ENCODE measurements at places on chromosomes 7 and 10.

- DNase-seq = no peak
Measured at GRCh38 chr7:124918662-124919061, 11.0 kb downstream of the POT1 start.

DNA sequence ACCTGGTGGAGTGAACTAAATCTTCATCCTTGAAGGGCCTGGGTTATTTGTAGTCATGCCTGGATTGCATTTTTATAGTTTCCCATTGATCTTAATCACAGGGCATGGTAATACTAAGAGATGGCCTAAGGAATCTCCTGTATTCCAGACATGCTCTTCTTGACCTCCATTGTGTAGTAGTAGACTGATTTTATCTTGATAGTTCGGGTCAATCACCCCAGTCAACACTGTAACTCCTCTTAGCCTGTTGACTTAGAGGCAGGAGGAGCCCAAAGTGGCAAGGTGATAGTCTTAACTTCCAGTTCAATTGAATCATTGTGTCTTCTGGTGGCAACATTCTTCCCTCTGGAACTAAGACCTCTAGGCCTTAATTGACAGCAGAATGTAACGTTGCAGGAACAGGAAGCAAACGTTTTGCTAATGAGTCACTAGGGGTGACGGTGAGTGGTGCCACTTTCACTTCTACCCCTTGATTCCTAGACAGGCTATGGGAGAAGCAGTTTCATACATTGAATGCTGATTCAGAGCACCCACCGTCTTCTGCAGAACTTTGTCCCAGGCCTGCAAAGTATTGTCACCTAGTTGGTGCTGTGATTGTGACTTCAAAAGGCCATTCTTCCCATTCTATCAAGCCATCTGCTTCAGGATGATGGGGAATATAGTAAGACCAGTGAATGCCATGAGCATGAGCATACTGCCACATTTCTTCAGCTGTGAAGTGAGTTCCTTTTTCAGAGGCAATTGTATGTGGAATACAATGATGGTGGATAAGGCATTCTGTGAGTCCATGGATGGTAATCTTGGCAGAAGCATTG is 24.0 kb upstream of the PAPSS2 start:
- DNase-seq = peak; percentile 82

GRCh38 chr7:73701357-73701995 is 18.0 kb downstream of the STX1A start:
- DNase-seq = no peak

DNA sequence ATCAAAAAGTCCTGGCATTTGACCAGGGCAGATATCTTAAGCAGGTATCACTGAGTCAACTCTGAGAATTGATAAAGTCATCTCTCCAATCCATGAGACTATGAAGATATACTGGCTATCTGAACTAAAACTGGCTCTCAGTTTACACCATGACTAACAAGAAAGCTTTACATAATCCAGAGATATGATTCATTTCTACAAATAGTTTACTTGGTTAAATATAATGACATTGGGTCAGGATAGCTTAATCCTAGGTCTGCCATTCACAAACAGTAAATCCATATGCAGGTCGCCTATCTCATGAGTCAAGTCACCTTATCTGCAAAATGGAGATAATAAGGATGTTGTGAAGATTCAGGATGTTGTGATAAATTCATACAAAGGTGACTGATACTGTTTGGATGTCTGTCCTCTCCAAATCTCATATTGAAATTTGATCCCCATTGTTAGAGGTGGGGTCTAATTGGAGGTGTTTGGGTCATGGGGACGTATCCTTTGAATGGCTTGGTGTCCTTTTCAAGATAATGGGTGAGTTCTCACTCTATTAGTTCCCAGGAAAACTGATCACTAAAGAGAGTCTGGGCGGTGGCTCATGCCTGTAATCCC is 117.4 kb downstream of the JMJD1C start:
- DNase-seq = no peak

DNA sequence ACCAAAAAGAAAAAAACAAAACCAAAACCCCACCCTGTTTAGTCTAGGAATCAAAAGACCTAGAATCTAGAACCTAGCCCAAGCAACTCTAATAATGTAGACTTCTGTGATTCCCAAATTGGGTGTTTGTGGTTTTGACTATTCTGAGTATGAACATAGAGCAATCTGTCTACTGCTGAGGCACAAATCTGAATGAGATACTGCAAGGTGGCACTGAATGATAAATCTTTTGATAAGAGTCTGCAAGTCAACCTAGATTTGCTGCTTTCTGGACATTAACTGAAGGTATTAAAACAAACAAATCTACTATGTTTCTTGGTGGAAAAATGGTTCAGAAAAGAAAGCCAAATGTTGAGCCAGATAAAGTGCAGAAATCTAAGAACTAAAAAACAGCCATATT is 50.6 kb downstream of the IRF5 start:
- no peak for DNase-seq
